Posterior vena cava (tissue), 2 donors: ENCODE measurements at places on chromosomes 12 and 14. TPM values are rescaled to one million over a fixed set of nuclear protein-coding genes. Genes with fewer than 3 reads are reported as not detected.

Gene ANG
- 11.5 TPM for total RNA-seq

Gene XRCC3
- 4.9 TPM for total RNA-seq

Gene GPHN
- 21.3 TPM for total RNA-seq

Gene WSCD2
- 17.8 TPM for total RNA-seq

Gene MYO1A
- total RNA-seq, result 1.0 TPM

Gene AKAP6
- total RNA-seq, result 33.5 TPM

DNA sequence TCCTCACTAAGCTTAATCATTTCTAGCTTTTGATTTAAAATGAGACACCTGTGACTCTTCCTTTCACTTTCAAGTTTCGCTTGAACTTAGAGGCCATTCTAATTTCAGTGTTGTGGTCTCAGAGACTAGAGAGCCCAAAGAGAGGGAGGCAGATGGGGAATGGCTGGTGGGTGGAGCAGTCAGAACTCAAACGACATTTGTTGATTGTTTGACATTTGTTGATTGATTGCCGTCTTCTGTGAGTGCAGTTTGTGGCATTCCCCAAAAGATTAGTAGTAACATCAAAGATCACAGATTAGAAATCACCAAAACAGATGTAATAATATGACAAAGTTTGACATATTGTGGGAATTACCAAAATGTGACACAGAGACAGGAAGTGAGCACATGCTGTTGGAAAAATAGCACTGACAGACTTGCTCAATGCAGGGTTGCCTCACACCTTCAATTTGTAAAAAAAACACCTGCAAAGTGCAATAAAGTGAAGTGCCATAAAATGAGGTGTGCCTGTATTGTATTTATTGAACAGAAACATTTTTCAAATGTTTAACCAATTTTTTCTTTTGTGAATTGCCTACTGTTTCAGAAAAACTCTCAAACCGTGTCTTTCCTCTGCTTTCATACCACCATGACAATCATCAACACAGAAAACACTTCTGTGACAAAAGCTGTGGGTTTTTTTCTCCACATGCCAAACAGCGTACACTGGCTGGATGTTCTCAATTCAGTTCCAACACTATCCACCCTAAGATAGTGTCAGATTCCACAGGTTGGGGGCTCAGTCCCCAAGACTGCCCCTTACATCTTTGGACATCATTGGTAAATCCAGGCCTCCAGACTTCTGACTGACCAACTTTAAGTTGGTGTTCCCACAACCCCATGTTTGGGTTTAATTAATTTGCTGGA is 376.3 kb upstream of the RGS6 start:
- no peak for DNase-seq

- no peak for DNase-seq
Observed at GRCh38 chr12:69872804-69873203, 47.8 kb downstream of the MYRFL start.

GRCh38 chr12:115070313-115070712 is 386.3 kb upstream of the TBX3 start:
- no peak for DNase-seq

GRCh38 chr14:97866195-97866594 is 1069.0 kb downstream of the VRK1 start:
- no peak for DNase-seq

DNA sequence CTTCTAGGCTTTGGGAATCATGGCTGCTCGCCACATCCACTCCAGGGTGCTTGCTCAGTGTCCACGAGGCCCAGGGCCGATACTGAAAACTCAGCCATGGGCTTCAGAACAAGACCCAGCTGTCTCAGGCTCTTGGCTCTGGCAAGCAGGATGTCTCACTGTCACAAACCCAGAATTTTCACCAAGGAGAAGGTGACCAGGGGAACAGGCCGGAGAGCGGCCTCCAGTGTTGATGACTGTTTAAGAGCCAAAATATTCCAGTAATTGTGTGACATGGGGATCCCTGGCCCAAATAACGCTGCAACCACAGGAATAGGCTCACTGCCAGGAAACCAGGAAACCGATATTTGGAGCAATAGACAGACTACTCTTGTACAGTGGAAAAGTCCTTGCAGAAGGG is 9.8 kb upstream of the SERPINA5 start:
- peak; percentile 76 for DNase-seq

- no peak for DNase-seq
Observed at GRCh38 chr14:71585361-71585760, 346.9 kb upstream of the RGS6 start.

GRCh38 chr14:98198385-98198784 is 1073.6 kb downstream of the BCL11B start:
- DNase-seq, result no peak

GRCh38 chr12:26469421-26470180 is 274.2 kb downstream of the SSPN start:
- DNase-seq, result no peak

DNA sequence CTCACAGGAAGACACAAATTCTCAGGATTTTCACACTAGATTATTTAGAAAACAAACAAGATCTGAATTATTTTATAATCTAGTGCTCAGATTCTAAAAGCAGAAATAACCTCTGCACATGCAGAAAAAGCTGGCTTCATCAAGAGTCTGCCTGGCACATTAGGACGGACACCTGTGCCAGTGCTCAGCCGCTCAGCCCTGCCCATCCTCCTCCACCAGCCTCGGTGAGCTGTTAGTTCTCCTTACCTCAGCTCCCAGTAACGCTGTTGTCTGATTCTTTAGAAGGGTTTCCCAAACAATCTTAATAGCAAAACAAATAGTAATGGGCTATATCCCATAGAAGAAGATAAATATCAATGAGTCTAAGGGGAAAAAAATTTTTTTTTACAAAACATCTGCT is 27.7 kb downstream of the DUSP16 start:
- no peak for DNase-seq

GRCh38 chr14:63308723-63309317 is 9.9 kb downstream of the GPHB5 start:
- DNase-seq, result no peak

DNA sequence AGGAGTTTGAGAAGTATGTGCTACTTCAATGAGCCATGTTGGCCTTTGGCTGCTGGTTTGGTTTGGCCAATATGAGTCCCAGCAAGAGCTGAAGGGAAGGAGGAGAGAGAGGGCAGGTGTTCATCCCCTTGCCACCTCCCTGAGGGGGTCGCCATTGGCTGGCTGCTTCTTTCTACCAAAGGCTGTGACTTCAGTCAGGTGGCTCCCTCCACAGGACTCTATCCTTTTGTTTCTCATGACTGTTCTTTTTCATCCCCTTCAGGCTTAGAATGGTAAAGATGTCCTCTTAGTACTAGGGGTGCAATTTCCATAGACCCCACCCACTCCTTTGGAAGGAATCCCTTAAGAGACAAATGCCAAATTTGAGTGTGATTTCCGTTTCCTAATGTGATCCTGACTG is 31.2 kb upstream of the OTOGL start:
- no peak for DNase-seq

DNA sequence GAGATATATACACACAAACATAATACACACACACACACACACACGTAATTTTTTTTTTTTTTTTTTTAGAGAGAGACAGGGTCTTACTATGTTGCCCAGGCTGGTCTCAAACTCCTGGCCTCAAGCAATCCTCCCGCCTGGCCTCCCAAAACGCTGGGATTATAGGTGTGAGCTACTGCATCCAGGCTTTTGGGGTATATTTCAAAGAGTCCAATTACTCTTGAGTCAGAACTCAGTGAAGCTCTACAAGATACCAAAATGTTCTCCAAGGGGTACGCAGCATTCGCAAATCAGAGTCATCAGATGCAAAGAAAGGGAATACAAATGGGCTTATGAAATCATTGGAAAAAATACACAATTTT is 54.0 kb downstream of the PHLDA1 start:
- DNase-seq, result no peak

- DNase-seq, result no peak
Observed at GRCh38 chr14:96986256-96987085, 189.3 kb downstream of the VRK1 start.

DNA sequence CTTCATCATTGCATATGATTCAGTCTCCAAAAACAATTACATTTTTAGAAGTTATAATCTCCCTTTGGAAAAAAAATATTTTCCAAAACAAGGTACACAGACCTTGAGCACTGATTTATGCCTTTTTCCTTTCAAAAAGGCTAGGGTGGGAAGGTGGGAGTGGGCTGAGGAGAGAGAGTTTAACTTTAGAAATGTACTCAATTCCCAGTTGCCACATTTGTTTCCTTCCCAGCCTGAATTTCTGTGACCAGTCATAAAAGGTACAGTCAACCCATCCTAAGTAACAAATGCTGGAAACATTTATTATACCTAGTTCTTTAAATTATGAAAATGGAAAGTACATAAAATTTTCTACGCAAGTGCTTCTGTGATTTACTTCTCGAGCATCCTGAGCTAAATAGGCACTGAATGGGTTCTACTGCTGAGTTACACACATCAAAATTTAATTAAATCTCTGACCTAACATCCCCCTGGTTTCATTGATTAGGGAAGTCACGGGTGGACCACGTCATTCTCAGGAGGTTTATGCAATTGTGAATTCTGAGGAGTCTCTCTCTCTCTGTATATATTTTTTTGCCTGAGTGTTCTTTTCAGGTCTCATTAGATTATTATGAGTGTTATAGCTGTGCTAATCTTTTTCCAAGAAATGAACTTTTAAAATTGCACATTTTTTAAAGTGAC is 371.8 kb downstream of the BTG1 start:
- DNase-seq, result no peak

DNA sequence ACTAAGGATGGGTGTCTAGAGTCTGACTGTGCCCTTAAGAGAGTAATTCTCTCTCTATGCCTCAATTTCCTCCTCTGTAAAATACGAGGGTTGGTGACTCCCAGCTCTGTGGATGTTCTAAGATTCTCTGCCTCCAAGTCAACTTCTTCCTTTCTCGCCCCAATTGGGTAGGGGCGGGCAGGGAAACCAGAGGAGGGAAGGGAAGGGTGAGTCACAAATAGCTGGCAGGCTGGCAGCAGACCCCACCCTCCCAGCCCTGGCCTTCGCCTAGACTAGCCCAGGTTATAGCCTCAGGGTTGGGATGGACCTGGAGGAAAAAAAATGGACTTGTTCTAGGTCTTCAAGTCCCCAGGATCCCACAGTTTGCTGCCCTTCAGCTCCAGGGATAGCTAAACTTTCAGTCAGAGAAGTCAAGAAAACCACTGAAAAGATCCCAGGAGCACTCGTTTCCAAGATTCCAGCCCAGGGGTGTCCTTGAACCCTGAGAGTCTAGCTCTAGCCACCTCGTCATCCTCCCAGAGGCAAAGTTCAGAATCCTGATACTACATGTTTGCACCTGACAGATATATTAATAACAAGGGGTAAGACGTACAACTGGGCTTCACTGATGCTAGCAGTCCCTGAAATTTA is 2.3 kb downstream of the DGKA start:
- DNase-seq, result no peak
